DND-41 (cell line): ENCODE measurements at places on chromosomes 4 and X.
A peak's percentile ranks its signal among the peaks of the same experiment; 100 is the strongest.

- no peaks in the 10 kb centered on the region for H3K36me3 ChIP-seq
- H3K4me3 ChIP-seq = no peak overlapping the region
- no peak for DNase-seq
- peaks cover 4% of the 10 kb centered on the region for H3K27me3 ChIP-seq
- no peak overlapping the region for H3K27ac ChIP-seq
Measured at GRCh38 chr4:41640906-41641305, 102.9 kb downstream of the LIMCH1 start.

DNA sequence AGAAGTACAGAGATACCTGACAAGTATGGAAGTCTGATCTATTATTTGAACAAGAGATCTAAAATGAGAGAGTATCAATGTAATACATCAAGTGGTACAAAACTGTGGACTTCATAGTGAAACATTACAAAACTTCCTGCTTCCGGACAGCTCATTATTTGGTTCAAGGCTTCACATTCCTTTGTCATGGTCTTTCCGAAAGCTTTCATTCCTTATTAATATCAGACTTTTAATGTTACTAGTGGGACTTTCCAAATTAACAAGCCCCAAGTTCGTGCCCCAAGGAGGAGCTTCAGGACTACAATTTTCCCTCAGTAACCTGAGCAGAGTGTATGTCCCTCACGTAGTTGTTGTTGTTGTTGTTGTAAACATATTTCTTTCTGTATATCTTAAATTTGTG, 1.2 kb downstream of the CHIC2 start:
- H3K27ac ChIP-seq = peak overlapping the region; percentile 93
- peaks cover 57% of the 10 kb centered on the region for H3K4me1 ChIP-seq
- H3K27me3 ChIP-seq = no peaks in the 10 kb centered on the region
- H3K4me3 ChIP-seq = peak overlapping the region; percentile 99

GRCh38 chrX:38426785-38427184, 74.4 kb downstream of the OTC start:
- no peaks in the 10 kb centered on the region for H3K27me3 ChIP-seq
- H3K27ac ChIP-seq = no peak overlapping the region
- no peak for DNase-seq
- no peak overlapping the region for H3K4me3 ChIP-seq

GRCh38 chr4:26208237-26208994, 112.4 kb upstream of the RBPJ start:
- H3K36me3 ChIP-seq = no peaks in the 10 kb centered on the region
- no peak overlapping the region for H3K4me3 ChIP-seq
- H3K4me1 ChIP-seq = no peaks in the 10 kb centered on the region
- no peak for DNase-seq
- no peak overlapping the region for H3K27ac ChIP-seq
- H3K27me3 ChIP-seq = peaks cover 3% of the 10 kb centered on the region

DNA sequence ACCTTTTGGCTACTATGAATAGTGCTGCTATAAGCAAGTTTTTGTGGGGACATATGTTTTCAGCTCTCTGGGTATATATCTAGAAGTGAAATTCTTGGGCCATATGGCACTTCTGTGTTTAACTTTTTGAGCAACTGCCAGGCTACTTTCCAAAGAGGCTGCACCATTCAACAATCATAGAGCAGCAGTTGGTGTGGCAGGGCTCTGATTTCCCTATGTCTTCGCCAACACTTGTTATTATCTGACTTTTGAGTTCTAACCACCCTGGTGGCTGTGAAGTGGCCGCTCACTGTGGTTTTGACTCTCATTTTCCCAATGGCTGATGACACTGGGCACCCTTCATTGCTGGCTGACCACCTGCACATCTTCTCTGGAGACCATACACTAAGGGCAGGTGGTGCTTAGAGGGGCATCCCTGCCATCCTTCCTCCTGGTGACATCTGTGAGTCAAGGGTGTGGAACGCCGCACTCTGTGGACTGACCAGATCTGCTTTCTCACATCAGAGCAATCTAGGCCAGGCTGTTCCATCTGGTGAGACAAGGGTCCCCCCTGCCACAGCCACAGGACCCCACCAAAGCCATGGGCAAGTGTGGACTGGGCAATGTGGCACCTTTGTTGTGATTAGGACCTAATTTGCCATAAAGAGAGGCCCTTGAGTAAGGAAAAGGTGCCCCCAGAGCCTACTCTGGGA, 49.6 kb downstream of the ZFYVE28 start:
- no peak for DNase-seq
- H3K4me1 ChIP-seq = no peaks in the 10 kb centered on the region
- no peaks in the 10 kb centered on the region for H3K36me3 ChIP-seq

GRCh38 chr4:158819942-158820786, 51.3 kb downstream of the FNIP2 start:
- H3K27me3 ChIP-seq = no peaks in the 10 kb centered on the region
- H3K4me3 ChIP-seq = no peak overlapping the region
- no peaks in the 10 kb centered on the region for H3K36me3 ChIP-seq

DNA sequence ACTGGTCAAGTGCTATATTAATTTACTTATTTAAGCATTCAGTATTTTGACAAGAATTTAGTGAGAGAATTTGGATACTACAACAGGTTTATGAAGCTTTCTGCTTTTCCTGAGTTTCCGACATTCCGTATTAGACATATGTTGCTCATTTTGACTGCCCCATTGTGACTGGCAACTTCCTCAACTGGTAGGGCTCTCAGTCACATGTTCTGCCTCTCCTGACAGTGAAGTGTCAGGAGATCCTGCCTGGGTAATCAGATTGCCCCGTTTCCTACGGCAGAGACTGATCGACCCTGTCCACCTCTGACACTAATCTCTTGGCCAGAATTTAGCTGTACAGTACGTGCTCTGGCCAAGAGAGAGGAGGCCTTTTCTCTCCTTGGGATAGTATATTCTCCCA, 49.5 kb downstream of the CLNK start:
- no peaks in the 10 kb centered on the region for H3K4me1 ChIP-seq
- no peak overlapping the region for H3K4me3 ChIP-seq
- no peaks in the 10 kb centered on the region for H3K27me3 ChIP-seq
- H3K36me3 ChIP-seq = no peaks in the 10 kb centered on the region
- H3K27ac ChIP-seq = no peak overlapping the region
- DNase-seq = no peak

DNA sequence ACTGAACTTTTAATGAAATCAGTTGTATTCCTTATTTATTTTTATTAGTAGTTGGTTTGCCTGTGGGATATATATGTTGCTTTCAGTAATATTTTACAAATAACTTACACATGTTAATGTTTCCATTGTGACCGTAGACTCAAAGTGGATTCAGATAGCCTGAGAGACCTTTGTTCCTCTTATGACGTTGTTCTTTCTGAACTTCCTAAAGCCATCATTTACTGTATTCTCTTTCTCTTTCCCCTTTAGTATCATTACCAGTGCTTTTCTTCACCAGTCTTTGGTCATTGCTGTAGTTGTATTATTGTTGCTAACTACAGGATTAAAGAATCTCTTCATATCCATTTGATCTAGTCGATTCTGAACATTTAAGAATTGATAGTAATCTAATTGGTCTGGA, 4.3 kb downstream of the STIM2 start:
- H3K27ac ChIP-seq = no peak overlapping the region
- peaks cover 59% of the 10 kb centered on the region for H3K4me1 ChIP-seq
- no peak overlapping the region for H3K4me3 ChIP-seq
- no peaks in the 10 kb centered on the region for H3K36me3 ChIP-seq
- no peaks in the 10 kb centered on the region for H3K27me3 ChIP-seq

- no peak overlapping the region for H3K4me3 ChIP-seq
- DNase-seq = no peak
- H3K4me1 ChIP-seq = peaks cover 27% of the 10 kb centered on the region
- no peaks in the 10 kb centered on the region for H3K27me3 ChIP-seq
Measured at GRCh38 chr4:88817740-88818139, 120.1 kb upstream of the NAP1L5 start.

- H3K4me3 ChIP-seq = no peak overlapping the region
- no peak for DNase-seq
- no peaks in the 10 kb centered on the region for H3K4me1 ChIP-seq
Measured at GRCh38 chr4:3786196-3786869, 20.1 kb downstream of the ADRA2C start.

GRCh38 chrX:17441965-17442364, 67.0 kb downstream of the NHS start:
- no peaks in the 10 kb centered on the region for H3K4me1 ChIP-seq
- H3K36me3 ChIP-seq = no peaks in the 10 kb centered on the region
- H3K27me3 ChIP-seq = no peaks in the 10 kb centered on the region
- H3K4me3 ChIP-seq = no peak overlapping the region
- no peak for DNase-seq

DNA sequence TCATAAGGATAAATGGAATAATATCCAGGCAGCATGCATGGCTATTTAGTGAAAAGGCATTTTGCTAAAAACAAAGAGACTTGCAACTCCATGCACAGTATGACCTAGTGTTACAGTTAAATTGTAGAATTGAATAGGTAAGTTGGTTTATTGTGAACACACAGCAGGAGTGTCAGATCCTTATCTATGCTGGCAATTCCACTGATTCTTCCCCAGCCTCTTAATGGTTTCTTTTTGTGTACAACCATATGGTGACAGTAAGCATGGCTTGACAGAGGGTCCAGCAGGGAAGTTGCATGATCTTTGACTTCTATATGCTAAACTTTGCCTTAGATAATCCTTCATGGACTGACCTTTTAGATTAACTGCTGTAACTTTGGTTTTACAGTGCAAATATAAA, 936.6 kb upstream of the EPHA5 start:
- H3K4me1 ChIP-seq = peaks cover 12% of the 10 kb centered on the region
- H3K36me3 ChIP-seq = no peaks in the 10 kb centered on the region
- no peak for DNase-seq
- H3K27me3 ChIP-seq = no peaks in the 10 kb centered on the region
- no peak overlapping the region for H3K4me3 ChIP-seq

DNA sequence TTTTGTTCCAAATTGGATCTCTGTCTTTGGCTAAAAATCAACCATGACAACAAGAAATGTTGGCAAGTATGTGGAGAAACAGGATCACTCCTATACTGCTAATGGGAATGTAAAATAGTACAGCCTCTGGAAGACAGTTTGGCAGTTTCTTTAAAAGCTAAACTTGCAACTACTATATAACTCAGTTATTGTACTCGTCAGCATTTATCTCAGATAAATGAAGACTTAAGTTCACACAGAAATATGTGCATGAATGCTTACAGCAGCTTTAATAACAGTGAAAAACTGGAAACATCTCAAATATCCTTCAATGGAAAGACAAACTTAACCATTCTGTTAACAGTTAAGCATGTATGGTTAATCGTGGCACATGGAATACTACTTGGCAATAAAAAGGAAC, 15.4 kb upstream of the HAND2 start:
- H3K27ac ChIP-seq = no peak overlapping the region
- no peak overlapping the region for H3K4me3 ChIP-seq
- H3K27me3 ChIP-seq = peaks cover 21% of the 10 kb centered on the region
- no peak for DNase-seq

- DNase-seq = no peak
- no peak overlapping the region for H3K4me3 ChIP-seq
- H3K36me3 ChIP-seq = no peaks in the 10 kb centered on the region
- H3K27ac ChIP-seq = no peak overlapping the region
- H3K4me1 ChIP-seq = peaks cover 18% of the 10 kb centered on the region
Measured at GRCh38 chr4:37973441-37973840, 13.2 kb downstream of the PTTG2 start.

- no peak for DNase-seq
- H3K27ac ChIP-seq = no peak overlapping the region
- H3K4me3 ChIP-seq = no peak overlapping the region
- no peaks in the 10 kb centered on the region for H3K4me1 ChIP-seq
- no peaks in the 10 kb centered on the region for H3K36me3 ChIP-seq
Measured at GRCh38 chrX:68343551-68343950, 89.7 kb downstream of the OPHN1 start.
